Regular cardiac myocyte (primary cell): ENCODE measurements at places on chromosomes 11 and 22. TPM values are rescaled to one million over a fixed set of nuclear protein-coding genes. Genes with fewer than 3 reads are reported as not detected.

Gene C11orf91
- not detected in 2 replicates for total RNA-seq

Gene OR10A2
- total RNA-seq = not detected in 2 replicates

Gene UQCR10
- 68.5 and 77.5 TPM in 2 replicates for total RNA-seq

Gene SGSM1
- under 0.01 and 0.28 TPM in 2 replicates for total RNA-seq

Gene HTR3B
- total RNA-seq = not detected in 2 replicates

Gene SMTNL1
- not detected in 2 replicates for total RNA-seq

Gene ABCC8
- total RNA-seq = not detected in 2 replicates

Gene IFITM10
- 1.7 and 2.8 TPM in 2 replicates for total RNA-seq

Gene APOBEC3F
- total RNA-seq = 5.4 and 6.8 TPM in 2 replicates

Gene FOXRED2
- 3.4 and 7.1 TPM in 2 replicates for total RNA-seq

Gene FXYD6
- under 0.01 and 0.28 TPM in 2 replicates for total RNA-seq

Gene SPCS2
- total RNA-seq = 10.4 and 40.6 TPM in 2 replicates

Gene A4GALT
- total RNA-seq = 19.2 and 20.9 TPM in 2 replicates

Gene COPB1
- 357 and 359 TPM in 2 replicates for total RNA-seq

Gene OR51E2
- 0.19 and 0.56 TPM in 2 replicates for total RNA-seq

Gene OR8G5
- total RNA-seq = not detected in 2 replicates

Gene HBG2
- not detected in 2 replicates for total RNA-seq

Gene SLC6A5
- total RNA-seq = not detected in 2 replicates

Gene KCNK7
- total RNA-seq = under 0.01 TPM in 1 of 2 replicates, not detected in the other

Gene TMEM25
- 10.9 and 15.5 TPM in 2 replicates for total RNA-seq

Gene OR6A2
- total RNA-seq = 0.19 and 0.28 TPM in 2 replicates

Gene B4GAT1
- 19.0 and 60.0 TPM in 2 replicates for total RNA-seq

Gene TRIM49
- total RNA-seq = not detected in 2 replicates

Gene BIK
- under 0.01 TPM in 1 of 2 replicates, not detected in the other for total RNA-seq

Gene MYOD1
- not detected in 2 replicates for total RNA-seq

Gene CCT8L2
- not detected in 2 replicates for total RNA-seq

Gene CDC42BPG
- total RNA-seq = 0.19 and 1.1 TPM in 2 replicates

Gene SMIM35
- not detected in 2 replicates for total RNA-seq

Gene NRGN
- total RNA-seq = 0.28 and 0.77 TPM in 2 replicates

Gene P2RX6
- 2.7 and 9.3 TPM in 2 replicates for total RNA-seq

Gene CLP1
- 14.4 and 23.6 TPM in 2 replicates for total RNA-seq

Gene C22orf42
- not detected in 2 replicates for total RNA-seq

Gene TBCEL
- total RNA-seq = 20.9 and 29.0 TPM in 2 replicates

Gene GRAMD1B
- 13.8 and 14.6 TPM in 2 replicates for total RNA-seq

Gene GRM5
- total RNA-seq = under 0.01 TPM in 1 of 2 replicates, not detected in the other

Gene OR52I1
- total RNA-seq = not detected in 2 replicates

Gene CHRM1
- not detected in 2 replicates for total RNA-seq

Gene HBG1
- total RNA-seq = not detected in 2 replicates

Gene SAA1
- total RNA-seq = 0.77 and 3.1 TPM in 2 replicates

Gene SCUBE1
- under 0.01 TPM in 1 of 2 replicates, not detected in the other for total RNA-seq

Gene SCGB1A1
- total RNA-seq = not detected in 2 replicates

Gene GLYAT
- not detected in 2 replicates for total RNA-seq

Gene CELSR1
- total RNA-seq = 0.58 and 2.0 TPM in 2 replicates

Gene SAA2
- 1.5 and 3.1 TPM in 2 replicates for total RNA-seq
